ENCODE measurements at places on chromosomes 2 and 18. TPM values are rescaled to one million over a fixed set of nuclear protein-coding genes. Genes with fewer than 3 reads are reported as not detected.

DNA sequence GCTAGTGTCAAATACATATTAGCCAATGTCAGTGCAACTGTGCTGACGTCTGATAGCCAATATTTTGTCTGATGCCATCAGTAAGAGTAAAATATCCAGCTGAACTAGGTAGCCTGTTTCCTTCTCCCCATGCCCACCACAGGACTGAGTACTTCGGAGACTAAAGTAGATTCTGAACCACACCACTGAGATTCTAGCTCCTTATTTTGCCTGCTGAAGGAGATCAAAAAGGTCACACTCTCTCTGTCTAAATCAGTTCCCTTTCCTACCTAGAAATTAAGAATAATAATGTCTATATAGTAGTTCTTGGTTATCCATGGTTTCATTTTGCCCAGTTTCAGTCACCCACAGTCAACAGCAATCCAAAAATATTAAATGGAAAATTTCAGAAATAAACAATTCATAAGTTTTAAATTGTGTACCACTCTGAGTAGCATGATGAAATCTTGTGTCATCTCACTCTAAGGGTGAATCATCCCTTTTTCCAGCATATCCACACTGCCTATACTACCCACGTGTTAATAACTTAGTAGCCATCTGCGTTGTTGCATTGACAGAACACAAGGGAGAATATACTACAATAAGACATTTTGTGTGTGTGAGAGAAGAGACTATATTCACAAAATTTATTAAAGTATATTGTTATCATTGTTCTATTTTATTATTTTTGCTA lies 1043.3 kb upstream of the PIK3C3 start:
- DNase-seq = no peak

The SLC1A4 gene
- 6.5 TPM for total RNA-seq

DNA sequence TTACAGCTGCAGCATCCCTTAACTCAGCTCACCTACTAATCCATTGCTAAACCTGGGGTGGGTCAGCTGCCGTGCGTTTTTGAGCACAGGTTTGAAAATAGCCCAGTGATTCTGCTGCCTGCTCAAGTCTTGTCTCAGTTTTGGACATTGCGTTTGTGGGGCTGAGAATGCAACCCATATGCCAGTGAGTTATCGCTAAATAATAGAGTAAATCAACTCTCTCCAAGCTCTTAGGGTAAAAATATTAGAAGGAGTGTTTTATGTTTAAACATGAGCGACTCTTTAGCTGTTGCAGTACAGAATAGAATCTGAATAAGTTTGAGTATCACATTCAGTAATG lies 2.1 kb downstream of the TSHZ1 start:
- DNase-seq = no peak

The NMUR1 gene
- total RNA-seq = 0.38 TPM

DNA sequence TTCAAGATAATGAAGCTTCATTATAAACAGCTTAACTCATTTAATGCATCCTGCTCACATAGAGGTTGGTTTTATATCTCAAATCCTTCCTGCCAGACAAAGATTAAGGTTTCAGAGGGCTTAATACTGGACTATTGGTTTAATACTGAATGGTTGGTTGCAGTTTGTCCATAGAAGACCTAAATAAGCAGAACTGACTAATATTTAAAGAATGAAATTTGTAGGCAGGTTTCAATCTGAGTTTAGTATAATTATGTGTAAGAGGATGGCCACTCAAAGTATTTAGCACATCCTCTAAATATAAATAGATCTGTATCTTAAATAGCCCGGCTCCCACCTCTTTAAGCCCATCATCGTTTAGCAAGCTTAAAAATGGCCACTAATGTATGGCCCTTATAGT lies 92.5 kb downstream of the EPB41L5 start:
- no peak for DNase-seq

DNA sequence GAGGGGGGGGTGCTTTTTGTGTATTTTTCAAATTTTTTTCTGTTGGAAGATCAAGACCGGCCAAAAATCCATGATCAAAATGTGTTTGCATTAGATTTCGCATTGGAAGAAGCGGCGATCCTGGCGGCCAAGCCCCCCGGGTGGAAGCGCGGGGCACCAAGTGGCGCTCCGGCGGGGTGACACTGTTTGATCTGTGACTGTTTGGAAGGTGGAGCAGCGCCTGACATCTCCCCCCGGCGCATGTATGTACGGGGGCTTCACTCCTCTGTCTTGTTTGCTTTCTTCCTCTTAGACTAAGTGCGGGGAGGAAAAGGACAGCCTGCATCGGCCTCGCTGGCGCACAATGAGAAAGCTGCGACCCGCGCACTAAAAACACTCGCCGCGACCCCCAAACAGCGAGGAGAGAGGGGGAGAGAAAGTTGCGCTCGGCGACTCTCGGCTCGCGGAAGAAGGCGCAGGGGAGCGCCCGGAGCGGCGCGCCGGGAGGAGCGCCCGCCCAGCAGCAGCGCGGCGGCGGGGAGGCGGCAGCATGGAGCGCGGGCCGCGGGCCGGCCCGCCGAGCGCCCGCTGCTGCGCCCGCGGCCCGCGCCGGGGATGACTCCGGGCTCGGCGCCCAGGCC lies 515 bp downstream of the TSHZ1 start:
- no peak for DNase-seq

The MC2R gene
- total RNA-seq = not detected

GRCh38 chr2:101820519-101820918 lies 123.0 kb downstream of the MAP4K4 start:
- DNase-seq = no peak

The MRPL44 gene
- total RNA-seq = 36.5 TPM

The GYPC gene
- 121 TPM for total RNA-seq

GRCh38 chr2:238090887-238091286 lies 9.3 kb upstream of the ESPNL start:
- DNase-seq = no peak

DNA sequence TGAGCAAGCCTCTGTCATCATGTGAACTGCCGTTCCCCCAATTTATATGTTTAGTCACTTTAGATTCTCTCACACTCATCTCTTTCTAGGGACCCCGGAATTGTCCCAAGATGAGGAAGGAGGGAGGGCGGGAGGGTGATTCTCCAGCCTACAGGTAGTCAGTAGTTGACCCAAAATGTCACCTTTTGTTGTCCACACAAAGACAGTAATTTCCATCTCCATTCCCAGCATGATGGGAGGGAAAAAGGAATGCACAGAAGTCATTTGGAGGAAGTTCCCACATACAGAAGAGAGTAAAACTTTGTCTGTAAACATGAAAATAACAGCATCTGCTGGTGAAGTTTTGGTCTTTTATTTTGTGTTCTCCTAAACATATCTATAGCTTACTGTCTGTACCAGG lies 222.9 kb downstream of the KLHL29 start:
- DNase-seq = no peak

The CMPK2 gene
- 3.4 TPM for total RNA-seq

The CGREF1 gene
- total RNA-seq = 0.84 TPM

DNA sequence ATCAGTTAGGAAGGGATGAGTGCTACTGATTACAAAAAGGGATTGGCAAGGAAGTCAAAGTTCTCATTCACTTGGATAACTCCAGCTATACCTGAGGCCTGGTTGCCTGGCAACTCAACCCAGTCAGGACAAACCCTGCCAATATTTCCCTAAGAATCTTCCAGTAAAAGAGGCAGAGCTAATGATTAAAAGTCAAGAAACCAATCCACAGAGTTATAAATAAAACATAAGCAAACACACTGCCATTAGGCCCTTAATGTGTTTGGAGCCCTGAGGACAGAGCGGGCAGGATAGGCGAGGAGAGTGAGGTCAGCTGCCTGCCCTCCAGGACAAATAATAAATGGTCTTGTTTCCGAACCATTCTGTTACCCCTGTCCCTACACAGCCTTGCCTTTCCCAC lies 215.6 kb upstream of the NABP1 start:
- DNase-seq = no peak

DNA sequence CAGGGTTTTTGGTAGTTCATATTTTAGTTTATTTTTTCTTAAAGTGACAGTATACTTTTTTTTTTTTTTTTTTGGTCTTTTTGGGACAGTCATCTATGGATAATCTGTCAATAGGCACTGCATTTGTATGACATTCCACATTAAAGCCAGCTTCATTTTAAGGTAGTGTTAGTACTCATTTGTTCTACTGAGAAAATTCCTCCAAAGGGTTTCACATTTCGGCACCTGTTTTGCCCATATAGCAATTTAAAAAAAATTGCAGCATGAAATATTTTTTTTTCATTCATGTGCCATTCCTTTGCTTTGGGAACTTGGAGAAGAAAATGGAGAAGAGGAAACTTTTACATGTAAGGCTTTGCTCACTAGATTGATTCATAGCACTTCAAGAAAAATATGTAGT lies 276.3 kb upstream of the TCF4 start:
- no peak for DNase-seq

The ELMOD3 gene
- total RNA-seq = 10.2 TPM

The UGT1A3 gene
- total RNA-seq = not detected

DNA sequence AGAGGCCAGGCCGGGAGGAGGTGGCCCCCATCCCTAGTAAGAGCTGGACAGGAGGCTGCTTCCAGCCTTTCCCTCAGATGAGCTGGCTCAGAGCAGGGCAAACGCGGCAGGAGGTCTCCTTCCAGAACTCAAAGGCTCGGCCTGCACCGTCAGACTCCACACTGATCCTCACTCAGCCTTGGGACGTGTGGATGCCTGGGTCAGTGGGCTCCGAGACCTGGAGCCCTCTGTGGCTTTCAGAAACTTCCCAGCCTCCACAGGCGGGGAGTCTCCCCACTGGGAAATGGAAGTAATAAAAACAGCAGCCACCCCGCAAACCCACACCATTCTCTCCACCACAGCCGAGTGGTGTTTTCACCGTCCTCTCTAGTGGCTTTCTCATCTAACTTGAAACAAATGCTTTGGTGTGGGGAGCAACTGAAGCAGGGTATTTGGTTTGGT lies 54.3 kb downstream of the INPP5D start:
- DNase-seq = no peak

The TLX2 gene
- total RNA-seq = not detected

DNA sequence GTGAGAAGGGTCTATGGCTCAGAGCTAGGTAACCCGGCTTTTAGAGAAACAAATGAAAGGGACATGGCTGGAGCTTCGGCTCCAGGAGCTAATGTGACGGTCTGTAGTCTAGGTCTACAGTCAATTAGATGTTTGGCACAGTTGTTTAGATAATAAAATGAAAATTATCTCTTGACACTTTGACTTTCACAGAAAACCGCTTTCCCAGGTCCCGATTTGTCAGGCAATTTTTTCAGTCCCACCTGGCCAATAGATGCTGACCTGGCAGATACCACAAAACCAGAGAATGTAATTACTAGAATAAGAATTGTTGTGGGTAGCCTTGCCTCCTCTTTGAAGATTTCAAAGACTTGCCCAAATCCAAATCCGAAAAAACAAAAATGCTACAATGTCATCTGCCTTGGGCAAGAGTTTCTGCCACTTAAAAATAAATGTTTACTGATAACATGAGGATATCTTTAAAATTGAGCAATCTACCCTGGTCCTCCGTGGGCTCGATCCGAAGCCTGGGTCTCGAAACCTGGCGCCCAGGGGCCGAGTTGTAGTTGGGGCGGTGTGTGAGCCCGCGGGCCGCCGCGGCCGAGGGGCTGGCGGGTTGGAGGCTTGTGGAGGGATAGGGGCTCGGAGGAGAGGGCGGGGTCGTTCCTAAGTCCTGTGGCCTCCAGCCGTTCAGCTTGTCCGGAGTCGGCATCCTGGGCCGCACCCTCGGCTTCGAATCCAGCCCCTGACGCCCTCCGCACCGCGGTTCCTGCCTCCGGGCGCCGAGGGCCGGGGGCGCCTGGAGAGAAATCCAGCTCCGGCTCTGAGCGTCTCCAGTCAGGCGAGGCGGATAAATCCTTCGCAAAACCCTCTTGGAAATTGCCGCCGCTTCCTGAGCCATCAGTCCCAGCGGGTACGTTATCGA lies 2.3 kb downstream of the EMX1 start:
- DNase-seq = no peak

GRCh38 chr2:219728991-219729487 lies 101.6 kb downstream of the SLC4A3 start:
- no peak for DNase-seq

DNA sequence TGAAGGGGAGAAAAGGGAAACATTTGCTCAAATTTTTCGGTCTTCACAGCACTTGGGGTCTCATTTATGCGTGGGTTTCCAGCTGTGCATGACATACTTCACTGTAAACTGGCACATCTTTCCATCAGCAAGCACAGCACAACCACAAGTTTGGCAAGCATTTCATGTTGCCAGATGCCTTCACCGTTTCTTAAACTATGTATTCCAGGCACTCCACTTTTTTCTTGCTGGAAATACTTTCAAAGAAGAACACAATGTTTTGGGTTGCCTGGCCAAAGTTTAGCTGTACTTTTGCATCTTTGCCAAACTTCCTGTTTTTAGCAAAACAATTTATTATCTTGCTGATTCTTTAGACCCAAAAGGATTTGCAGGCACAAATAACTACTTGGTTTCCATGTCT lies 194.6 kb upstream of the MEIS1 start:
- DNase-seq = no peak

DNA sequence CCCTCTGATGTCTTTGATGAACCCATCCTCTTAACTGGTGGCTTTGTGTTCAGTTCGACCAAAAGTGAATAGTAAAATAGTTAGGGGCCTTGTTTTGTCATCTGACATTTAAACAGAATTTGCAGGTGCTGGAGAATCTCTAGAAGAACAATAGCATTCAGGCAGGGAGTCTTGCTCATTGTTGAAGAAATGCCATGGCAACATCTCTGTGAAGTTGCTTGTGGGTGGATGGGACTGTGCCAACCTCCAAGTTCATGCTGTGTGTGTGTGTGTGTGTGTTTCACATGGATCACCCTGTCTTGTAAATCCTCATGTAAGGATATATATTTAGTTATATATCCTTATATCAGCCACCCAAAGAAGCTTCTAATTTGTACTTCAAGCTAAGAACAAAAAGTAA lies 66.7 kb downstream of the SKA1 start:
- DNase-seq = no peak

The PAX8 gene
- total RNA-seq = 0.60 TPM

The DNAJC5G gene
- total RNA-seq = 1.9 TPM

- no peak for DNase-seq
Measured at GRCh38 chr2:177604271-177605065, 211.9 kb downstream of the AGPS start.

DNA sequence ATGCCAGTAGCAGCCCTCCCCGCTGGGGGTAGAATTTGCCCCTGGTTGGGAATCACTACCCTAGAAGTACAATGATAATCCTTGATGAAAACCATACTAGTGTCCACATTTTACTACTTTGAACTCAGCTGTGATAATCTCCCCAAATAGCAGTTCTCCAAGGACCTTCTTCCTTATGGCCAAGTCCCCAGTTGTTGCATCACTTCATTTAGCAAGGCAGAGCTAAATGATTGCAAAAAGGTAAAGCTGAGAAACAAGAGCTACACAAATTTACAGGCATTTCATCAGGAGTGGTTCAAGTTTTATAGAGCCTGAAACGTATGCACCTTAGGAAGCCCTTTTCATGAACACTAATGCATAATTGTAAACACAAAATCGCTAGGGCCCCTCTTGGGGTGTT lies 44.9 kb upstream of the REL start:
- no peak for DNase-seq

All from Right ventricle myocardium inferior (tissue), 1 donor.